ENCODE measurements at places on chromosomes 3 and 15. TPM values are rescaled to one million over a fixed set of nuclear protein-coding genes. Genes with fewer than 3 reads are reported as not detected.

TM2D3 gene
- total RNA-seq, result 21.9 TPM

ZSCAN29 gene
- total RNA-seq, result 35.6 TPM

GRCh38 chr3:191175102-191175501 is 23.9 kb upstream of the OSTN start:
- DNase-seq, result no peak

GRCh38 chr15:38745126-38745525 is 180.5 kb upstream of the RASGRP1 start:
- no peak for DNase-seq

DNA sequence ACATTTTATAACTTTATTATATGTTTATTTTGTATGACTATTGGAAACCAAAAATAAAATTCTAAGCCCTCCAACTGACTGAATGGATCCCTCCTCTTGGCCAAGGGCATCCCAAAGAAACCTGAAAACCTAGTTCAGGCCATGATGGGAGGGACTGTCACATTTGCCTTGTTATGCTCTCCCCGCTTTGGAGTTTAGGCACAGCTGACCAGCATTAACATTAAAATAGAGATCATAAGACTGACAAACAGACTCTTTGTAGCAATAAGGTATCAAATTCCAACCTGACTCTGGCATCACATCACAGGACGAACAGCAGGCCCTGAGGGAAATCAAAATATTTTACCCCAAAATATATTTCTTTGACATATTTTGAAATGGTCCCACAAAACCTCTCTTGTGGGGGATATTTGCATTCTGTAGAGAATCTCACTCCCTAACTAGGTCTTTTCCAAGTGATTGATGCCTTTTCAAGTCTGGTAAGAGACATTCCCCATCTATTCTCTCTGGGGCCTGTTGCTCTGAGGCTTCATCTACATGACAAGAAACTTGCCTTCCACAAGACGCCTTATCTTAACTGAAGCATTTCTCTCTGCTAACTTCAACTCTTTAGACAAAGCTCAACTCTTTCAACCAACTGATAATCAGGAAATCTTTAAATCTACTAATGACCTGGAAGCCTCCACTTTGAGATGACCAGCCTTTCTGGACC is 81.8 kb upstream of the PRR23E start:
- DNase-seq, result no peak

TUSC7 gene
- total RNA-seq, result not detected

GRCh38 chr15:57651445-57651844 is 55.1 kb upstream of the POLR2M start:
- no peak for DNase-seq

GRCh38 chr15:87887177-87887576 is 369.4 kb downstream of the NTRK3 start:
- no peak for DNase-seq

DNA sequence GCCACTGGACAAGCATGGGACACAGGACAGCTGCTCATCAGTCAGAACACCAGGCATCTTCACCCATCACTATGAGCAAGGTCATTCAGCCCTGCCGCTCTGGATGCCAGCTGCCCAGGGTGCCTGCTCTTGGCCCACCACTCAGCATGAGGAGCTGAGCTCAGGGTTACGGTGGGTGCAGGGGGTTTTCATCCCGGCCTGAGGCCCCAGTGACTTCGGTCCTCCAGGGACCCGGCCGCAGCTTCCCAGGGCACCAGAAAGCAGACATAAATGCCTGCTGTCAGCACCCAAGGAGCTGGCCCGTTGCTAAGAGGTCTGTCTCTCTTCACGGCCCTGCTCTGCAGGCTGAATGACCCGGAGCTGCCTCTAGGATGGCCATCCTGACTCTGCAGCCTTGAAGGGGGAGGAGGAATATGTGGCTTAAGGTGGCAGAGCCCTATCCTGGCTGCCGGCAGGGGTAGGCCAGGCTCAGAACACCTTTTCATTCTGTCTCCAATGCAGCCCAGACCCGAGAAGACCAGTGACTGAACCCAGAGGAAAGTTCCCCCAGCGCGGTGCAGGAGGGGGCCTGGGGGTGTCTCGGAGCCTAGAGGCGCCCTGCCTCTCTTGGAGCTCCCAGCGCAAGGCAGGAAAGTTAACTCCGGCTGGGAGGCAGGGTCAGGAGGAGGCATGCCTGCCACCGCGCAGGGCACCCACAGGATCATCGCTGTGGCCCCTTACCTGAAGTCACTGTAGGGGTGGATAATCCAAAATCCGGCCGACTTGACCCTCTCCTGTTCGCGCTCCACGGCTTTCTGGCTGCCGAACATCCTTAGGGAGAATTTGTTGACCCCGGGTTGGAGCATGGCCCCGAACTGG is 1.8 kb downstream of the HCN4 start:
- DNase-seq, result no peak

DNA sequence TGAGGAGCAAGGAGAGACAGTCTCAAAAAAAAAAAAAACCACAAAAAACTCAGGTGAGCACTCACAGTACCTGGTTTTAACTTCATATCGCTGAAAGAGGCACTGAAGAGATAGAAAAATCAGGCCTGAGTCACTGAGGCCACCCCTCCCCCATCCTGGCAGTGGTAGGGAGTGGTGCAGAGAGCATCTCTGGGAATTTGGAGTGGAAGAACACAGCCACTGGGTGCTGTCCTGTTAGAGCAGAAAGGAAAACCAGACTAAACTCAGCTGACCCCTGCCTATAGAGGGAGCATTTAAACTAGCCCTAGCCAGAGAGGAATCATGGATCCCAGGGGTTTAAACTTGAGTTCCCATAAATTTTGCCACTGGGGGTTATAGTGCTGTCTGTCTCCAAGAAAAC is 22.2 kb upstream of the DNAJC13 start:
- no peak for DNase-seq

GRK7 gene
- not detected for total RNA-seq

- DNase-seq, result no peak
Measured at GRCh38 chr3:10495003-10495402, 10.4 kb downstream of the ATP2B2 start.

MOBP gene
- not detected for total RNA-seq

DNA sequence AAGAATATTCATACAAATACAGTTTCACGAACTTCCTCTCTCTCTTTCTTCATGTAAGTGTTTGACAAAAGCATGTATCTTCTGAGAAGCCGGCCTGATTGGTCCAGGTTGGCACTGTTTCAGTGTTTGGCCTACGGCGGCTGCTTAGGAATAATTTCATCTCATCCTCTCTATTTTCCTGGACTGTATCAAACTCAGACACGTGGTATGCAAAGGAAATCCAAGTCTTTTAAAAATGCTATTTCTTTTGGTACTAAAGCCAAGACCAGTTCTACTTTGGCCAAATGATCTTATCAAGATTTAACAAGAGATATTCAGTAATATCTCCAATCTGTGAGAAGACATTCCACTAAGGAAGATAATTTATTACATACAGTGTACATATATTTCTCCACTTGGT is 152.8 kb downstream of the TIGIT start:
- peak; percentile 85 for DNase-seq

GRCh38 chr15:48475600-48476395 is 144.6 kb downstream of the DUT start:
- DNase-seq, result no peak

SEMA6D gene
- total RNA-seq, result not detected

GNAT1 gene
- not detected for total RNA-seq

DNA sequence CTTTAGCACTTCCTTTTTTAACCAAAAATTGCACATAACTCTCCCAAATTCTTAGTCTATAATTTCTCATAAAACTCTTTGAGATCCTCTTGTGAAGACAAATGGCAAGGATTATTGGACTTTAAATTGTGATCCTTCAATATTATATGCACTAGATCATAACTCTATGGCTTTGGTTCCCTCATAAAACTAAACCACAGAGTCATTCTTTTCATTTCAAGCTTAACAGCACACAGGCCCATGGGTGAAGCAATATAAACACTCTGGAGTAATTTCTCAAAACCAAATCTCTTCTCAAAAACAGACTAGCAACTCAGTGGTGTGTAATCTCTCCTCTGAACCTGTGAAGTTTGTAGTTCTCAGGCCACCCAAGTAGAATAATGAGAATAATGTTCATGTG is 171.0 kb upstream of the NECTIN3 start:
- no peak for DNase-seq

DNA sequence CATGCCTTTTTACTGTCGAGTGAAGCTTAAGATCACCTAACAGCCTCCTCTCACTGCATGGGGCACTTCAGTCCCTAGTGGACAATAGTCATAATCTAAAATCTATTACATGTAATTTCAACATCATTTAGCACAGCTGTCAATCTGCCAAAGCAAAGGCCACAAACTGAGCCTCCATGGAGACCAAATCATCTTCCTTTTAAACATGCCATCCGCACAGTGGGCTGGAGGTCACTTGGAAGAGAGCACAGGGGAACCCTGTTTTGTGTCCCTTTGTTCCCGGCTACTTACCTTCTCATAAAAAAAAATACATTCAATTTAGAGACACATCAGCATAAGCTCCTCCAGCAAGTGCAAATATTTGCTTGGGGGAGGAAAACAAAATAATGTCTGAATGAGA is 167.3 kb downstream of the SQOR start:
- DNase-seq, result no peak

NPAP1 gene
- total RNA-seq, result not detected

FBN1 gene
- total RNA-seq, result 17.2 TPM

DNA sequence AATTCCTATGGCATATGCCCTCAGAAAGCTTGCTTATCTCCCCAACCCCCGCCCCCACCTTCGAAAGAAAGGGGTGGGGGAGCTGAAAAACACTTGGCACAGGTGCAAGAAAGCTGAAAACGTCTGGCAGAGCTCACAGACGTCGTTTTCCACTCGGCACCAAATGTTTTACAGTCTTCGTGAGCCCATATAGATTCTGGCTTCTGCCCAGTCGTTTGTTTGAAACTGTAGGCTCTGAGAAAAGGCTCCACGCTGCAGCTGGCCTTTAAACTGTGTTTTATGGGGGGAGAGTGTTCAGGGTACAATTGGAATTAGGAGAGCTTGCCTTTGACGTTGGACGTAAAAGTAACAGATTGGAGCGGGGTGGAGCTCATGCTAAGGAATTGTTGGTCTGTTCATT is 130.3 kb downstream of the MDFIC2 start:
- no peak for DNase-seq

PIGZ gene
- not detected for total RNA-seq

DNA sequence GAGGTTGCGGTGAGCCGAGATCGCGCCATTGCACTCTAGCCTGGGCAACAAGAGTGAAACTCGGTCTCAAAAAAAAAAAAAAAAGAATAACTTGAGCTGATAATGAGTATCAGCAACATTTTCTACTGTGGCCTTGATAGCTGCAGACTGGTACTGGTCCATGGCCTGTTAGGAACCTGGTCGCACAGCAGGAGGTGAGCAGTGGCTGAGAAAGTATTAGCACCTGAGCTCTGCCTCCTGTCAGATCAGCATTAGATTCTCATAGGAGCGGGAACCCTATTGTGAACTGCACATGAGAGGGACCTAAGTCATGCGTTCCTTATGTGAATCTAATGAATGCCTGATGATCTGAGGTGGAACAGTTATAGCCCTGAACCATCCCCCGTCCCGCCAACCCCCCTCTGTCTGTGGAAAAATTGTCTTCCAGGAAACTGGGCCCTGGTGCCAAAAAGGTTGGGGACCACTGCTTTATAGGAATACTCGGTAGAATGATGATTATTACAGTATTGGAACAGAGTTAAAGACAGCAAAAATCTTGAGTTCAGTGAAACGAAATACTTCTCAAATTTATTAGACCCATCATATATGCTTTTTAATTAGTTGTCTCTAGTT is 126.0 kb downstream of the ZNF609 start:
- DNase-seq, result no peak

- no peak for DNase-seq
Measured at GRCh38 chr3:154615471-154615870, 185.5 kb upstream of the GPR149 start.

DNA sequence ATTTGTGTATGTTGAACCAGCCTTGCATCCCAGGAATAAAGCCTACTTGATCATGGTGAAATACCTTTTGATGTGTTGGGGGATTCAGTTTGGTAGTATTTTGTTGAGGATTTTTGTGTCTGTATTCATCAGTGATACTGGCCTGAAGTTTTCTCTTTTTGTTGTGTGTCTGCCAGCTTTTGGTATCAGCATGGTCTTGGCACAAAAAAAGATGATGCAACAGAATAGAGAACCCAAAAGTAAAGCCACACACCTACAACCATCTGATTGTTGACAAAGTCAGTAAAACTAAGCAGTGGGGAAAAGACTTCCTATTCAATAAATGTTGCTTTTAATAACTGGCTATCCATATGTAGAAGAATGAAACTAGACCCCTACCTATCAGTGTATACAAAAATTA is 77.6 kb downstream of the TCF12 start:
- no peak for DNase-seq

GRCh38 chr3:169310184-169310939 is 353.1 kb downstream of the MECOM start:
- DNase-seq, result no peak

- no peak for DNase-seq
Measured at GRCh38 chr3:8488411-8488810, 13.2 kb upstream of the LMCD1 start.

C2CD4B gene
- not detected for total RNA-seq

GRCh38 chr3:149493315-149494021 is 19.0 kb downstream of the TM4SF4 start:
- no peak for DNase-seq

DNA sequence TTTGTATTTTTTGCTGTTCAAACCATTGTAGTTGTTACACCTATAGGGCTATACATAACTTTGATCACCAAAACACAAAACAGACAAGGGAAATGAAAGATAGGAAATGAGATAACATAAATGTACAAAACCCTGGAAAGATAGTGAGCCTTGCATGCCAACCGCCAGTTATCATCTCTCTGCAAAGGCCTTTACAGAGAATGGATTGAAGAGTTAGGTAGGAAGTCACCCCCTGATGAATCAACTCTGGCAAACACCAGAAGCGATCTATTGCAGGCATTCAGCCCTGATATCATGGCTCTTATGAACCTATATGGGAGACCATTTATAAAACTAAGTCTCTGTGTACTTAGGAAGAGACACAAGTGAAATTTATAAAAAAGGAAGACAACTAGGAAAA is 588.0 kb downstream of the TUSC7 start:
- DNase-seq, result no peak

DNA sequence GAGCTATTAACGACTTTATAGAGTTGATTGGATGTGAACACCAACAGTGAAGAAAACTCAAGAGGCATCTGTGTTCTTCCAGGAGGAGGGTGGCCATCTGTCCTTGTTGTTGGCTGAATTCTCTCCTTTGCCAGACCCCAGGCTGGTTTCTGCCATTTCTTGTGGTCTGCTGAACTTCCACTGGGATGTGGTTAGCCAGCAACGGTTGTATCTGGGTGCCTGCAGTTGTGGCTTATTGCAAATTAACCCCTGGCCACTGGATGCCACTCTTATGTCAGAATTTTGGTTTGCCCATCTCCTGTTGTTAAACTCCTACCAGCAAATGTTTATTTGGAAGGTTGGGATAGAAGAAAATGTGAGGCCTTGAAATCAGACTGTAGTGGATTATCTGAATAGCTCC is 163.6 kb upstream of the TBC1D5 start:
- DNase-seq, result no peak

GRCh38 chr15:65659502-65660052 is 37.8 kb downstream of the SLC24A1 start:
- no peak for DNase-seq
